ENCODE measurements at places on chromosomes 12 and 14.

GRCh38 chr14:32468955-32469354 is 139.9 kb downstream of the AKAP6 start:
- DNase-seq: no peak

DNA sequence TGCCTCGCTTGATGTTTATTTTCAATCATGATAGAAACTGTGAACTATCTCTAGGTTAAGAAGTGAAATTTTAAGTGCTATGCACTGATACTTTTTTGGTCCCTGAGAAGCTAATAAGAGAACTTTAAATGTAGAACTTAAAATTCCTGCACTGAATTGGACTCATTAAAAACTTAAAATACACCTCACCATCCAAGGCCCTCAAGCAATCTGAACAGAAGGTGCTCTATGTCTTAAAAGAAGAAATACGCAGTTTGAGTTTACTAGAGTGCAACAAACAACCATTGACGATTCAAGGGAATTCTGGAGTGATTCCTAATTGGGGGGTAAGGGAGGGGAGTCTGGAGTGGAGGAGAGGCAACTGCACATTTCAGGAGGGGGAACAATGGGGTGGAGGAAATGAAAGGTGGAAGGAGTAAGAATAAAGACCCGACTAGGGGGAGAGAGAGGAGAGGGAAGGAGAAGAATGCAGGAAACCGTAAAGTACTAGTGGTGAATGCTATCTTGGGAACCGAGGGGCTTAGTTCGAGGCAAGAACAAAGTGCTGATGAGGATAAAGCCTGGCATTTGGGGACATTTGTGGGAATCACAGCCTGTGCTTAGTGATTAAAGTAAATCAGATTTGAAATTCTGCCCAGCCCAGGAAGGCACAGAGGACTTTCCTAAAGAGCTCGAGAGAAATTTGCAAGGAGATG is 389.7 kb downstream of the AACS start:
- no peak for DNase-seq

DNA sequence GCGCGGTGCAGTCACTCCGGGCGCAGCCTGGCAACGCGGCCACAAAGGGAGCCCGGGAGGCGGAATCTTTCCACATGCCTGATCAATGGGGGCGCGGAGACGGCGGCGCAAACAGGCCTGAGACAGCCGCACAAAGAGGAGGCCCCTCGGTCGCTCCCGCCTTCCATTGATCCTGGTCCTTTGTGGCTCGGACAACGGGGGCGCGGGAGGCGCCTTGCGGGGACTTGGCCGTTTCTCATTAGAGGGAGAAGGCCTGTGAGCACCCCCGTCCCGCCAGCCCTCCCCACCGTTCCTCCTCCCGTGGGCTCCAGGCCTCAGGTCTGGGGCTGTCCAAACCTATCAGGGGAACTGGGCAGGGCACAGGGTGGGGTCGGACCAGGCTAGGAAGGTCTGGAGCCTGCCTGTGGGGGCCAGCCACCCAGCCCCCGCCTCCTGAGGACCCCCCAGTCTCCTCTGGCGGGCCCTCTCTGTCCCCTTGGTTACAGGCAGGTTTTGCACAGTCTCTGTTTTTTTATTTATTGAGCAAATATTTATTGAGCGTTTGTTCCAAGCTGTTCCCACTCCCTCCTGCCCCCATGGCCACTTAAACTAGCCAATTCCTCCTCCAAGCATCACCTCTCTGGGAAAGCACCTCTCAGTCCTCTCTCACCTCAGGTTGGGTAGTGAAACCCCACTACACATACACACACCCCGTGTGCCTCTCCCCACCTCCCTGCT is 29.0 kb upstream of the MSI1 start:
- no peak for DNase-seq

DNA sequence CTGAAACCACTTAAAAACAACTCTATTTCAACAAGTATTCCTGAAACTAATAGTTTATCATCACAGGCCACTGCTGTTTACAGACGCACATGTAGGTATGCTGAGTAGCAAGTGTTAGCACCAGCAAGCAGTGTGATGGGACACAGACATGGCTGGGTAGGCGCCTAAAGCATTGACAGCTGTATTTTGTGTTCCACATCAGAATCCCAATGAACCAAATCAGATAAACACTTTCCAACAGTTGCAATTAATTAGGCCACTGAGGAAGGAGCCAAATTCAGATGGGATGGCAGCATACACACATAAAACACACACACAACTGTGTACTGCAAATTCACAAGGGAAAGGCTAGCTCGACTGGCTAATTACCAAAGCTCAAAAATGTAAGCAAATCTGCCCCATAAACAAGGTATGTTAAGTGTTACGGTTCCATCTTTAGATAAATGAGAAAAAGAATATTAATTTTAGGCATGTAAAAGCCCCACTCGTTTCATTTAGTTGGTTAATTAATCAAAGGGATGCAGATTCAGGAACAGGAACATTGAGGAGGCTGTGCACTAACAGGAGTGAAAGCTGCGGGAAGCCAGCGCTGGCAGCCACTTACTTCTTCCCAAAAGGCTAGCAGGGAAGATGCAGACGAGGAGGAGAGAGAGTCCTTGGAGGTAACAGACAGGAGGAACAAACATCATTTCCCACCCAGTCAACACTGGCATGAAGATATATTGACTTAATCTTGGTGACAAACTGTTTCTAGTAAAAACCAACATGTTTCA is 33.4 kb downstream of the AMN start:
- DNase-seq: no peak

DNA sequence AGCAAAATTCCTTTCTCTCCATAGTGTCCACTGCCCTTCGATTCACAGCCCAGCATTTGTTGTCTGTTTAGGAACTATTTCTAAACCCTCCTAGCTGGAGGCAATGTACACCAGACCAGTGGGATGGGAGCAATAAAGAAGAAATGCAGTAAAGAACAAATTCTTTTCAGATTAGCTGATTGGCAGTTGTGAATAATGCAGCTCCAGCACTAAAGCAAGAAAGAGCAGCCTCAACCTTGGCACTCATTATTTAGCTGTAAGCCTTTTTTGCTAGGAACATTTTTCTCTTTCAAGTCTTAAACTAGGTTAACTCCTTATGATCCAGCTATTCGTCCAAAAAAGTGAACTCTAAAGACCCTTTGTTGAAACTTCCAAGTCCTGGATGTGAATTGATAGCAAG is 580.5 kb upstream of the STXBP6 start:
- no peak for DNase-seq

DNA sequence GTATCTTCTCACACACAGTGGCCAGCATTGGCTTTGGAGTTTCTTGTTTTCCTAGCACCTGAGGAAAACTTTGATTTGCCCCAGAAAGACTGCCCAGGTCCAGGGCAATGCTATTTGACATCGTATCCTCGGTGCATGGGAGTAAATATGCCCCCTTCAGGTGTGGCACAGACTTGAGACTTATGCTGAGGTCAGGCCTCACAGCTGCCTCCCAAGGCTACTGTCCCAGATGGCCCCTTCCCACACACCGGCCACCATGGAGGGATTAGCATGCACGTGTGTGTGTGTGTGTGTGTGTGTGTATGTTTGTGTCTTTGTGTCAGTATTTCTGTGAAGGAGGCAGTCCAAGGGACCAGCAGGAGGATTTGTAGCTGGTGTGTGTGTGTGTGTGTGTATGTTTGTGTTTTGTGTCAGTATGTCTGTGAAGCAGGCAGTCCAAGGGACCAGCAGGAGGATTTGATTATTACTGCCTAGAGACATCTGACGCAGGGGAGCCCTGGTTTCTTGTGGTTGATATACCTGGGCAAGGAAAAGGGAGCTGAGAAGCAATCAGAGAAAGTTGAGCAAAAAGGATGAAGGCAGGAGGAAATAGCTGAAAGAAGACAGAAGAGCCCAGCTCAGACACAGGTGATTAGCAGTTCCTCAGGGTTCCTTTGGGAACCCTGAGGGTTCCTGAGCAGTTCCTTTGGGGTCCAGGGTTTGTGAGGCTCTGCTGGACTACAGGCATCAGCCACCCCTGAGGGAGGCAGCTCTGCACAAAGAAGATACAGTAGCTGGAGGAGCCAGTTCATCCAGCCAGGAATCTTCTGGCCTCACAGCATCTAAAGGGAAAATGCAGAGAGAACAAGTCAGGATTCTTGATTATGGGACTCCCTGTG is 42.2 kb downstream of the COX16 start:
- no peak for DNase-seq

DNA sequence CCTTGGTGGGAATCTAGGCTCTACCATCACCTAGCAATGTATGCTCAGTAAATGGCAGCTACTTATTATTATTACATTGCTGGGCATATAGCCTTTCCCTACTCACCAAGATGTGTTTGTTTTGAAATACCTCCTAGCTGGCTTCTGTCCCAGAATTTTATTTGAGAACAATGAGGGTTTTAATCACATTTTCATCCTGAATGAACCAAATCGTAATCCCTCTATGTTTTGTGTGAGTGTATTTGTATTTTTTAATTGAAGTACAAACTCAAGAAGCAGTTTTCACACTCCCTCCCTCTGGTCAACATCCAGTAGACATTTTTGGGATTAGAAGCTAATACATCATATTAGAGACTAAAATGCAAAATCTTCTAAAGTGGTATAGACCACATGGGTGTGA is 7.6 kb downstream of the SLC7A8 start:
- DNase-seq: no peak

DNA sequence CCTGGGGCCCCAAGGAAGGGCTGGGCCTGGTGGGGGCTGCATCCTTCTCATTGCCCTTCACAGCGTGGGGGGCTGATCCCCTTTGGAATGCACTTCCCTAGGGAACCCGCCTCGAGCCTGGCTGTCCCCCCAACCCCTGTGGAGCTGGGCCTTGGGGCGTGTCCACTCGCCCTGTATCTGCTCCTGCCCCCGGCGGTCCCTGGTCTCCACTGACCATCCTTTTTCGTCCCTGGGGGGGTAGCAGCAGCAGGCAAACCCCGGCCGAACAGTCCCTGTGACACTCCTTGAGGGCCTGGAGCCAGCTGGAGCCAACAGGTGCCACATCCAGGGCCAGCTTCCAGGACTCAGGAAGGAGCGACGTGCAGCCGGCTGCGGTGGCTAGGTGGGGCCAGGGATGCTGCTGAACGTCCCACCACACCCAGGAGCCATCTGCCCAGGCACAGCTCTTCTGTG is 9.4 kb upstream of the GPR132 start:
- no peak for DNase-seq

- no peak for DNase-seq
These were observed 90.9 kb downstream of the KCNMB4 start for GRCh38 chr12:70456953-70457352.

DNA sequence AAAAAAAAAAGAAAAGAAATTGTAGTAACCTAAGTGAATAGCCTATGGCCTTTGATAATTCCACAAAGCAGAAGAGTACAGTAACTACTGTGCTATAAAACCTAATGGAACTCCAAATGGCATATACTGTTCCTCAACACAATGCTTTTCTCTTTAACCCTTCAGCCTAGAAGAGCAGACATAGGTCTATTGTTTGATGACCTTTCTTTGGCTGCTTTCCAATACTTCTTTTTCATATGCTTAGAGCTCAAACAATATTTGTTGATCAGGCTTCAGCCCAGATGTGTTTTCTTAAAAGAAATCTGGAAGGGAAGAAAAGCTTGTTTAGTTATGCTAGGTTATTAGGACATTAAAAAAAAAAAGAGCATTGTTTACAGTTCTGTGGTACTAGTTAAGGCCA is 116.4 kb downstream of the NTN4 start:
- no peak for DNase-seq

DNA sequence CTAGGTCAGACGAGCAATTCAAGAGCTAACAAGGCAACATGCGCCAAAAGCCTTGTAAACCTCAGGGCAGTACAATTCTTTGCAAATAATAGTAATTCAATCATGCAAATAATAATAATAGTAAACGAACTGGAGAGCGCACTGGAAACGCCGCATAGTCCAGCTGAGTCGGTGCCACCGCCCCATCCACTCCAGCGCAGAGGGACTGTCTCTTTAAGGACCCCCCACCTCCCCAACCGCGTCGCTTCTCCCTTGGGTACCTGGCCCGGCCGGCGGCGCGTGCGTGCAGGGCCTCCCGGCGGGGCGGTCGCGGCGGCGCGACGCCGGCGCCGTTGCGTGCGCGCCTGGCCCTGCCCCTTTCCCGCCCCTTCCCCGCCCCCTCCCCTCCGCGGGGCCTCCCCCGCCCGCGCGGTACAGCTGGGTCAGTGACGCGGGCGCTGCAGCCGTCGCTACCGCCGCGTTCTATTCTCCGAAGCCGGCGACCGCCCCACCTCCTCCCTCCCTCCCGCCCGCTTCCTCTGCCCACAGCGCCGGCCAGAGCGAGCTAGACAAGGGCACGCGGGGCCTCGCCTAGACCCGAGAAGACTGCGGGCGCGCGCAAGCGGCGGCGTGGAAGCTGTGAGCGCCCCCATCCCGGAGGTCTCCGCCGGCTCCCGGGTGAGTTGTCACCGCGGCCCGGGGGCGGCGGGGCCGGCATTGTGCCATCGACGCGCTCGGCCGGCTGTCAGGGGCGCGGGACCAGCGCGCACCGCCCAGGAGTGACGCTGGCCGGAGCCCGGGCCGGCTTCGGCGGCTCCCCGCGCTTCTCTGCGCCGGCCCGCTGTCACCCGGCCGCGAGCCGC is at the start of gene SUSD6:
TSS of gene SUSD6 (plus strand) at position 425 of the 842 bp plus-strand sequence. CDS start 46,997 bp downstream, outside the sequence.
- DNase-seq: peak; percentile 81

DNA sequence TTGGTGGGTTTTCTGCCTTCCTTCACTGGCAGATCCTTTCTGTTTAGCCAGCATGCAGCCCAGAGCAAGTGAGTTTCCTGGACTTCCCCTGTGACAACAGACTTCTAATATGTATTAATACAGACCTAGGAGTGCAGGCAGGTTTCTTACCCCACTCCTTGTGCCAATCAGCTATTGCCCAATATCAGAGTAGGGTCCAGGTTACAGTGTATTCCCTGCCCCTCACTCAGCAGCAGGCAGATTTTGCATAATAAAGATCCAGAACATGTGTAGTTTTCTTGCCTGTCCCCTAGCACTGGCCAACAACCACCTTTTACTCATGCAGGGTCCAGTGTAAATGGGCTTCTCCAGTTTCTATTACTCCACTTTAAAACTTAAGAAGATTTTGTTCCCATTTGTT is 4.7 kb upstream of the SMIM10L1 start:
- no peak for DNase-seq

- no peak for DNase-seq
These were observed 580 bp downstream of the SALL2 start for GRCh38 chr14:21525571-21525961.

GRCh38 chr12:14952299-14952921 is 9.0 kb downstream of the ARHGDIB start:
- no peak for DNase-seq

- no peak for DNase-seq
These were observed 324.0 kb downstream of the MED13L start for GRCh38 chr12:115953450-115953849.

DNA sequence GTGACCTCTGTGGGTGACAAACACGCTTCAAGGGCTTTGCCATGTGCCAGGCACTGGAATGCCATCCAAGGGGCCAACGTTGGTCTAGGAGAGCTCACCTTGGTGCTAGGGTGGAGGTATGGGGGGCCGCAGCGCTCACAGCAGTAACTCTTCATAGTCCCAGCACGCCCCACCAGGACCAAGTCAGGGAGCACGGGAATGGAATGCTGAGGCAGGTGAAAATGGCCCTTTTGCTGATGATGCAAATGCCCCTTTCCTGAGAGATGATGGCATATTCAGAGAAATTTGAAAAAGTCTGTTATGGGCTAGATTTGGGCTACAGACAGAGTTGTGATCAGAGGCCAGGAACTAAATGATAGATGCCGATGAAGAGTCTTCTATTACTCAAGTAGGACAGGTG is 10.0 kb upstream of the FAM181A start:
- DNase-seq: no peak

All from gastrocnemius medialis (tissue), 4 donors.